Stimulated activated CD4-positive, alpha-beta T cell treated with anti-CD3 and anti-CD28 coated beads, Interleukin-1b, Interleukin-23, amount 100 ng/mL, for 4 hours (primary cell): ENCODE measurements at places on chromosomes 5 and 9.

DNA sequence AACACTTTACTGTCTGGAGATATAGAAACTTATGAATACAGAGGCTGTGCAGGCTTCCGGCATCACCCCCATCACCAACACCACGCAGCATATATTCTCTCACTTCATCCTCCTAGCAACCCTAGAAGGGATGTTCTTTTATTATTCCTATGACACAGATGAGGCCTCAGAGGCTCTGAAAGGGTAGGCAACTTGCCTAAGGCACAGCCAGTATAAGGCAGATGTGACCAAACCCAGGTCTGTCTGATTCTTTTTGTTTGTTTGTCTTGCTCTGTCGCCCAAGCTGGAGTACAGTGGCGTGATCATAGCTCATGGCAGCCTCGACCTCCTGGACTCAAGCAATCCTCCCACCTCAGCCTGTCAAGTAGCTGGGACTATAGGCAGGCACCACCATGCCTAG lies 22.8 kb upstream of the CORO2A start:
- DNase-seq: no peak

DNA sequence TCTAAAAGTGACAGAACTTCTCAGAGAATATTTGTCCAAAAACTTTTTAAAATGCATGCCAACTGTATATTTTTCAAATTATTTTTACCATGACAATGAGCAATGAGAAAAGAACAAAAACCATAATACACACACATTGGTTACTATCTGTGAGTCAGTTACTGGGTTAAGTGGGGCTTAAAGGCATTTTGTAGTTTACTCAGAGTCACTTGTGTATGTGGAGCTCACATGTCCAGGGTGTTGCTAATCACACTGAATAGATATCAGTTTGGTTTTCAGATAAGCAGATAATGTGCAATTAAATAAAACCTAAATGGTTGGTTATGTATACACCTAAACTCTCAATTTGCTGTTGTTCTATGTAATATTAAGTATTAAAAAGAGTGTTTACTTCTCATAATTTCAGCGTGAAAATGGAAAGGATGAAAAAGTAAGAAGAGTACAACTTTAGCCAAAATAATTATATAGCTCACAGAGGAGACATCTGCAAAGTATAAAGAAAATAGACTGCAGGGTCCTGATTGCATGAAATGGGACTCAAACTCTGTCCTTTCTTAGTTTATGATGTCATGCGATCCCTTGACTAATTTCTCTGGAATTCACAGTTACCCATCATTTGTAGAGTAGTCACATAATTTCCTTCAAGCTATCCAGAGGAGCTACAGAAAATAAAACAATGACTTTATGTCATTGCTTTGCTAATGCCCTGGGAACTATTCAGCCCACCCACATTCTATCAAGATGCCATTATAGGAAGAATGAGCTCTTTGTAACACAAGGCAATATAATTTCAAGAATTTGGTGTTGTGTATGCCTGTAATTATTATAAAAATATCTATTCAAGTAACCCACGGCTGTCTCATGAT lies 388.0 kb upstream of the ZNF608 start:
- DNase-seq: no peak

DNA sequence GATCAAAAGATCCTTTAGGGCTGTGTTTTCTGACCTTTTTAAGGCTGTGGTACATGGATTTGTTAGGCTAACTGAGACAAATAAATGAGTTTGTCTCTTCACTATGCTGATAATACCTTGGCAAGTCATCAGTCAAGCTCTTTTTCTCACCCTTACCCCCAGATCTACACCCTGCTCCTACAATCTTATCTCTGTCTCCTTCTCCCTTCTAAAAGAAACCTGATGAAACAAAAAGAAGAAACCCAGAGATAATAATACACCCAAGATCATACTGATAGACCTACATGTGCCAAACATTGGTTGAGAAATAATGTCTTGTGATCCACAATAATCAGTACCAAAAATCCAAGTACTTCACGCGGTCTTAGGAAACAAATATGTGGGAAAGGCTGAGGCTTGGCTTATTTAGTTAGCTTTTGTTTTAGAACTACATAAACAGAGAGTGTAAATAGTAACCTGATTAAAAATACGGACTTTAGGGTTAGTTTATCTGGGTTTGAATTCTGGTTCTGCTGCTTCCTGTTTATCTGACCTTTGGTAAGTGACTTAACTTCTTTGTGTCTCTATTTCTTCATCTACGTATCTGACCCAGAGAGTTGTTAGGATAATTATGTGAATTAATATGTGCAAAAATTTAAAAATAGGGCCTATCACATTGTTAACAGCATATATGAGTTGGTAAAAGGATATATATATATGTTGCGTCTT lies 24.8 kb upstream of the PDCD1LG2 start:
- DNase-seq: no peak

DNA sequence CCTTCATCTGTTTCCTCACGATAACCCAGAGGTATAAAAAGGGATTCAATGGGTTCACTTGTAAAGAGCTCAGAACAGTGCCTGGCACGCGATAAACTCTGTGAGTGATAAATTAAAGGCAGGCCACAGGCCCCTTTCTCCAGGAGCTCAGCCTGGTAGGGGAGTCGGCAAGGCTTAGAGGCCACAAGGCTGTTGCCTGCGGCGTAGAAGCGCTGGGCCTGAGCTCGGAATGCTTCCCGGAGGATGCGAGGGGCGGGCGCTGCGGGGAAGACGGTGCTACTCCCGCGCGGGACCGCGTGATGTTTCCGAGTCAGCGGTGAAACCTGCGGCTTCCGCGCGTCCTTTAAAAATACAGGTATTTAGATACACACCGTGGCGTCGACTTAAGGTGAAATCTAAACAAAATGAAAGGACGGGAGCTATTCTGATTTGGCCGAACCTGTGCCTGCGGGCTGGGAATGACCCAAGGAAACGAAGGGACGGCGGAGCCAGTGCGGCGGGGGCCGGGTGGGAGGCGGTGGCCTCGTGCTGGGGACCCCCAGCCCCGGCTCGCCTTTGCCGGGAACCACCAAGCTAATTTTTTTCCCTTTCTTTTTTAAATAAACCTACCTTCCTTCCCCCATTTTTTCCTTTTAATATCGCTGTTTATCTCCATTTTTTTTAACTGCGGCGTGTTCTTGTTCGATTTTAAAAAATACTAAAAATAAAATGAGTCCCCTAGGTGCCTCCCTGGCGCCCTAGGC lies 6.2 kb downstream of the NKX2-5 start:
- DNase-seq: no peak

GRCh38 chr5:116626272-116626723 lies 51.7 kb upstream of the SEMA6A start:
- DNase-seq: no peak

DNA sequence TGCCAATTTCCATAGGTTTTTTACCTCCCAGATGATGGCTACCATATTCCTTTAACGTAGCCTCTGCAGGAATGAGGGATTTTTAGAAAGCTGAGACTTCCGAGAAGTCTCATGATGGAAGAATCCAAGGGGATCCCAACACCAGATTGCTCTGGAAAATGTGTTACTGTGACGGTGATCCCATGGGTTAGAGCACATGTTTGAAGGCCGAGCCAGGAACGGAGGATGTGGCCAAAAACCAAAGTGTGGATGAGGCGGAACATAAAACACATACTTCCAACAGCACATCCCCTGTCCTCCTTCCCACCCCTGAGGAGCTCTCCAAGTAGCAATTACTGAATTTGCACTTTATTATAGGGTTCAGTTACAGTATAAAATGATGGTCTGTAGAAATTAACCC lies 82.6 kb downstream of the GPR21 start:
- DNase-seq: no peak

- DNase-seq: no peak
Observed at GRCh38 chr5:154714266-154714986, 40.8 kb upstream of the LARP1 start.

DNA sequence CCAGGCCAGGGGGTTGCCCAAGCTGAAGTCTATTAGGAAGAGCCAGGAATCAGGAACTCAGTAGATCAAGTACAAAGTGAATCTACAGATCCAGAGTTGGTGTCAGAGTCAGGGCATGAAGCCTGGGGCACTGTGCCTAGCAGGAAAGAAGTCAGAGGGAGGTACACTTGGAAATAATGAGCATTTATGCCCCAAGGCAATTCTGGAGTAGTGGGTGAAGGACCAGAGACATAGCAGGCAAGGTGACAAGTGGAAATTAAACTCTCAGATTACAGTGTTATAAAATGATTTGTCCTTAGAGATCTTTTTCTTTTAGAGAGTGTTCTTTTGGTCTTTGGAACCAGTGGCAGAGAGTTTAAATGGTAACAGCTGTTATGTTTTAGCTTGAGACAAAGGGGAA lies 138.0 kb downstream of the ADAMTSL1 start:
- no peak for DNase-seq

DNA sequence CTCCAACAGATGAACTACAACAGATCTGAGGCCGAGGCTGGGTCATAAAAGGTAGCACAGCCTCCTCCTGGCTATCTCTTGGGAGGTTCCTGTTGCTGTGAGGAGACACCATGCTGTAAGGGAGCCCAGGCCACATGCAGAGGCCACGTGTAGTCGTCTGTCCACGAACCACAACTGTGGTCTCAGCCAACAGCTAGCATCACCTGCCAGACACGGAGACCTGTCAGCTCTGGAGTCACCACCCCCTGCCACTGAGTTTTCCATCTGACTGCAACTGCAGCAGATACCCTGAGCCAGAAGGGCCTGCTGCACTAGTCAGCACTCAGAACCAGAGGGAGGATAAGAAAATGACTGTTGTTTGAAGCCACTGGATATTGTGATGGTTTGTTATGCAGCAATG lies 12.7 kb upstream of the GOLM1 start:
- DNase-seq: no peak

- DNase-seq: no peak
Observed at GRCh38 chr9:95721061-95721531, 154.4 kb upstream of the ERCC6L2 start.

GRCh38 chr9:136373300-136374182 lies at the start of gene CARD9:
Gene CARD9 (minus strand): TSS chr9:136373669. CDS start chr9:136372078, 1,591 bp downstream.
- DNase-seq: no peak

DNA sequence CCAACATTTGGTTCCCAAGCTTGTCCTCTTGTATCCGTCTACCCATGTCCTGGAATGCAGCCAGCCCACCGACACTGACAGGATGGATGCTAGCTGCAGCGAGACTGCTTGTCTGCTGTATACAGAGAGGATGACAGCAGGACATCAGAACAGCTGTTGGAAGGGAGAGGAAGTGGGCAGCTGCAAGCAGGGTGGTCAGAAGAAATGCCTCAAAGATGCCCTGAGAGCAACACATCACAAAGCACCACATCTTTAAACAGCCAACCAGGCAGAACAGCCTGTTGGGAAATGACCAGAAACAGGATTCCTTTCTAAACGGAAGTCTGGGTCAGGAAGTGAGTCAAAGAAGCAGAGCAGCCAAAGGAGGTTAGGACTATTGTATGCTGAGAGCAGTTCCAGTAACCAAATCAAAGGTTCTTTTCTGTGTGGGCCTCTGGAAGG lies 219.1 kb downstream of the NDUFS4 start:
- DNase-seq: no peak

DNA sequence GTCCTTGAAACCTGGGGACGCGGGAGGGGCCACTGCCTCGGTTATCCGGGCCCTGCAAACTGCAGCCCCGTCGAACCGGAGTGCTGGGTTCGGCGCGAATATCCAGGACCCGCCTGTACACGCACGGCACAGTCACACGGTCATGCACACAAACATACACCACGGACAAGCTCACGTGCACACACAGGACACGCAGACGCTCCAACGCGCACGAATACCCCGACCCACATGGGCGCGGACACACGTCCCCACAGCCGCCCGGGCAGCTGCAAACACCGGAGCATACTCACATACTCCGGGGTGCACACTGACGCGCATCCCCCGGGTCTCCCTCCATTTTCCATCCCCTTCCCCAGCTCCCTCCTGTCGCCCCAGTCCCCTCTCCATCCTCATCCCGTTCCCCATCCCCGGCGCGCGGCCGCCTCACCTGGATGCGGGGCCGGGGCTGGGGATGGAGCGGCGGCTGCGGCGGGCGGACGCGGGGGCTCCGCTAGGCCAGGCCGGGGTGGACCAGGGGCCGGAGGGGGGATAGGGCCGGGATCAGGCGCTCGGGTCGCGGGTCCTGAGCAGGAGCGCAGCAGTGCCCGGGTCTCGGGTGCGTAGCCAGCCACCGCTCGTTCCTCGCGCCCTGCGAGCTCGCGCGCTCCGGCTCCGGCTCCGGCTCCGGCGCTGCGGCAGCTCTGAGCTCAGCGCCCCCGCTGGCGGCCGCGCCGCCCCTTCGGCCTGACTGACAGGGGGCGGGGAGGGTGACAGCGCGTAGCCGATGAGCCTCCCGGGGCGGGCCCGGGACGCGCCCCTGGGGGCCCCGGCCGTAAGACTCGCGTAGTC lies at the start of the genes EIF4E1B and SNCB:
Gene EIF4E1B, plus strand, starts transcription at position 823 of the 828 bp plus-strand sequence. CDS start 12,113 bp downstream, outside the sequence.
Gene SNCB, minus strand, starts transcription at position 682 of the 828 bp plus-strand sequence. CDS start 880 bp downstream, outside the sequence.
- peak; percentile 51 for DNase-seq

- peak; percentile 71 for DNase-seq
Observed at GRCh38 chr9:33415501-33416038, 13.2 kb upstream of the AQP7 start.

DNA sequence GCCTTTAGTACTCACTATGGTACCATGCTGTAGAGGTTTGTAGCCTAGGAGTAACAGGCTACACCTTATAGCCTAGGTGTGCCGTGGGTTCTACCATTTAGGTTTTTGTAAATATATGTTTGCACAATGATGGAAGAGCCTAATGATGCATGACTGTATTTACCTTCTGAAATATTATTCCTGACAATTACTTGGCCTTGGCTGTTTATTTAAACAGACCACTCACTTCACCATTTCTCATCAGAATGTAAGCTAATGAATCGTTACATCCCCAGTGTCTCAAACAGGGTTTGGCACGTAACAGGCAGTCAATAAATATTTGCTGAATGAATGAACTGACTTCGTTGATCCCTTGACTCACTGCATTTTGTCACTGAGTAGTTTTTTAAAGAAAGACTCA lies 93.1 kb downstream of the MED27 start:
- no peak for DNase-seq

- no peak for DNase-seq
Observed at GRCh38 chr9:130183133-130183762, 11.0 kb downstream of the NCS1 start.

DNA sequence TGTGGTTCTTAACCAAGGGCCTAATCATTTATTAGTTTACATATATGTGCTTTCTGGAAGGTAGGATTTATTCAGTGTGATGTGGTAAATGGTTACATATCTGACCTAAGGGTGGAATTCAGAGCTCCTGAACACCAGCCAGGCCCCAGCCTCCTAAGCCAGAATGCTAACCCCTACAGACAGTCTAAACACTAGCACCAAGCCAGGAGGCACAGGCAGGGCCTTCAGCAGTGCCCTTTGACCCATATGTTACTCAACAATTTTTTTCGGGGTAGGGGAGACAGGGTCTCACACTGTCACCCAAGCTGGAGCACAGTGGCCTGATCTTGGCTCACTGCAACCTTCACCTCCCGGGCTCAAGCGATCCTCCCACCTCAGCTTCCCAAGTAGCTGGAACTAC lies 40.3 kb downstream of the PRKACG start:
- no peak for DNase-seq

DNA sequence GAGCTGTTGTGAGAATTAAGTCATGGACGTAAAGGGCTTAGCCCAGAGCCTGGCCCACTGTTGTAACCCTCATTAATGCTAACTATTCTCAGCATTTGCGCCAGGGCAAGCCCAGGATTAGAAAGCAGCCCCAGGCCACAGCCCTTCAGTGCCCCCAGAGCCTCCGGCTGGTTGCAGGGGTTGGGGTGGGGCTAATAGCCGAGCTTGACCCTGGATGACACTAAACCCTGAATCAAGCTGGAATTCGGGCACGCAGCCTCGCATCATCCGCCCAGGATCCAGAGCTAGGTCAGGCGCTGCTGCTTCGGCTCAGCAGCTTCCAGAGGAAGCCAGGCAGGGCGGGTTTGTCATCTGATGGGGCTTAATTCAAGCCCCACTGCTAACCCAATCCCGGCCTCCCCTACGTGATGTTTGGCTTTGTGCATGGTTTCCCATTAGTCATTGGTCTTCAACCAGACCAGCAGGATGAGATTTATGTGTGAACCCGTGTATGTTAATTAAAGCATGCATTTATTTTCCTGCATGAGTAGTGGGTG lies 1.2 kb upstream of the MEGF9 start:
- DNase-seq: no peak
